ENCODE measurements at places on chromosomes 3 and 15. TPM values are rescaled to one million over a fixed set of nuclear protein-coding genes. Genes with fewer than 3 reads are reported as not detected.
A peak's percentile ranks its signal among the peaks of the same experiment; 100 is the strongest.

IL12A gene
- total RNA-seq = 1.9 TPM

OR4F6 gene
- not detected for total RNA-seq

MKRN2OS gene
- not detected for total RNA-seq

CFAP92 gene
- total RNA-seq = not detected

TMCO5A gene
- total RNA-seq = not detected

GRCh38 chr3:43372809-43373559, 86.6 kb downstream of the SNRK start:
- H3K27ac ChIP-seq = no peak overlapping the region
- H3K27me3 ChIP-seq = no peaks in the 10 kb centered on the region
- H3K4me1 ChIP-seq = peaks cover 5% of the 10 kb centered on the region
- no peaks in the 10 kb centered on the region for H3K36me3 ChIP-seq
- no peak overlapping the region for H3K4me3 ChIP-seq

DNA sequence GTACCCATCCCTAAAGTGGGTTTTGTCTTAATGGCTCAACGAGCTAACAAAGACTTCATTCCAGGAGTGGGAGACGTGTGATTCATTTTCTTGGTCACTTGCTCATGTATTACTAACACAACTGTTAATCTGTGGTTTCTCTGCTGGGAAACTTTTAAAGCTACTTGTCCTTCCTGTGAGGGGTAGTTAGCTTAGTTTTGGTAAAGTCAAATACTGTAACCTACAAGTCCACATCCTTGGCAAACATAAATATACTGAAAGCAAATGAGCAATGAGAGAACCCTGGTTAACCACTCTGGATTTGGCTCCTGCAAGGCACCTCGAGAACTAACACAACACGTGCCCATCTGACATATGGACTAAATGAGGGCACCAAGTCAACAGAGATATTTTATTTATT, 19.9 kb downstream of the NOX5 start:
- H3K4me1 ChIP-seq = peaks cover 8% of the 10 kb centered on the region
- H3K27me3 ChIP-seq = peaks cover 9% of the 10 kb centered on the region
- no peak for DNase-seq
- no peak overlapping the region for H3K27ac ChIP-seq
- H3K4me3 ChIP-seq = no peak overlapping the region

DNA sequence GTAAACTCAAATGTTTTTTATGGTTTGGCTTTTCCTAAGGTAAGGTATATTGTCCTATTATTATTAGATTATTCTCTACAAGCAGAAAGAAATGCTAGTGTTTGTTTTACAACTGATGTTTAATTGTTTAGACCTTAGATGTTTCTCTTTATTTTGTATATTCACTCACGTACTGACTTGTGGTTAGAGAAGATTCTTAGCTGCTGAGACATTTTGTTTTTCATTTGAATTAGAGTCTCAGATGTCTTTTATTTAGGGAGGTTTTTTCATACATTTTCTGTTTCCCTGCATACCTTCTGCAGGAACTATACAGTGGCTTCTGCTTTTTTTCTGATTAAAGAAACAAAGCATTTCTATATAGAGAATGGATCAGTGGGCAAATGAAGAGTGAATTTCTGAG, 110.9 kb downstream of the MYRIP start:
- H3K4me3 ChIP-seq = no peak overlapping the region
- DNase-seq = no peak
- no peak overlapping the region for H3K27ac ChIP-seq
- no peaks in the 10 kb centered on the region for H3K4me1 ChIP-seq
- no peaks in the 10 kb centered on the region for H3K36me3 ChIP-seq
- H3K27me3 ChIP-seq = no peaks in the 10 kb centered on the region

DNA sequence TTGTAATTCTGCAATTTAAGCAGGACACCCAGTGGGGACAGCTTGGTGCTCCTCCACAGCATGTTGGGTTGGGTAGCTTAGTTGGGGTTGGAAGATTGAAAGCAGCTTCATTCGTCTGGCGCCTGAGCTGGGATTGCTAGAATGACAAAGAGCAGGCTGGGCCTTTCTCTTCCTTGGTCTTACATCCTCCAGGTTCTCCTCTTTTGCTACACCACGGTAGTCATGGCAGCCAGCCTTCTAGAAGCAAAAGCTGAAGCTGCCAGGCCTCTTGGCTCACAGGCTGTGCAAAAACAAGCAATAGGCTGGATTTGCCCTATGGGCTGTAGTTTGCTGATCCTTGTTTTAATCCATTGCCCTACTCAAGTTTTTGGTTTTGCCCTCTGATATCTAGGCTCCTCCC, 3.2 kb upstream of the ANXA2 start:
- H3K27me3 ChIP-seq = no peaks in the 10 kb centered on the region
- peaks cover 53% of the 10 kb centered on the region for H3K4me1 ChIP-seq
- H3K27ac ChIP-seq = peak overlapping the region; percentile 95
- H3K4me3 ChIP-seq = no peak overlapping the region
- peaks cover 13% of the 10 kb centered on the region for H3K36me3 ChIP-seq

GRCh38 chr3:52052831-52053306, 3.5 kb downstream of the DUSP7 start:
- peak overlapping the region; percentile 84 for H3K4me3 ChIP-seq
- H3K4me1 ChIP-seq = peaks cover 53% of the 10 kb centered on the region
- H3K36me3 ChIP-seq = peaks cover 19% of the 10 kb centered on the region
- no peak for DNase-seq
- H3K27me3 ChIP-seq = no peaks in the 10 kb centered on the region
- peak overlapping the region; percentile 95 for H3K27ac ChIP-seq

DNA sequence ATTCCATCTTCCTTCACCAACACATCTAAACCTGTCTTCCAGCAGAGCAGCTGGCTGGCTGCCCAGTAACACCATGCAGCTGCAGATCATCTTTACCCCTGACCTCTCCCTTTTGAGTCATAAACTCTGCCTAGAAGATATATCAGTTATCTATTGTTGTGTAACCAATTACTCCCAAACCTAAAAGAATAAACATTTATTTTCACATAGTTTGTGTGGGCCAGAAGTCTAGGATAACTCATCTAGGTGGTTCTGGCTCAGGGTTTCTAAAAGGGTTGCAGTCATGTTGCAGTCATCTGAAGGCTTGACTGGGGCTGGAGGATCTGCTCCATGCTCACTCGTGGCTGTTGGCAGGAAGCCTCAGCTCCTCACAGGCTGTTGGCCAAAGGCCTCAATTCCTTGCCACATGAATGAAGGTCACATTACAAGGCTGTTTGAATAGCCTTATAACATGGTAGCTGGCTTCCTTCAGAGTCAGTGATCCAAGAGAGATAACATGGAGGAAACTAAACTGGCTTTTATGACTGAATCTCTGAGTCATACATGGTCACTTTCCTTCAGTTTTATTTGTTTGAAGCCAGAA, 92.8 kb downstream of the GOLIM4 start:
- no peak for DNase-seq
- H3K27ac ChIP-seq = no peak overlapping the region
- H3K4me1 ChIP-seq = no peaks in the 10 kb centered on the region
- no peaks in the 10 kb centered on the region for H3K36me3 ChIP-seq
- peaks cover 3% of the 10 kb centered on the region for H3K27me3 ChIP-seq

GRCh38 chr3:129528589-129529100, at the start of gene RHO:
RHO (plus strand) TSS chr3:129528639; CDS start chr3:129528734, 95 bp downstream.
- no peaks in the 10 kb centered on the region for H3K27me3 ChIP-seq
- no peaks in the 10 kb centered on the region for H3K36me3 ChIP-seq
- DNase-seq = no peak
- H3K4me3 ChIP-seq = no peak within 1 kb of the TSS
- H3K27ac ChIP-seq = peak within 1 kb of the TSS; percentile 29
- peaks cover 20% of the 10 kb centered on the region for H3K4me1 ChIP-seq

All from chondrocyte (in vitro differentiated cells).